HT1080 (cell line): ENCODE measurements at places on chromosomes 6 and 20. TPM values are rescaled to one million over a fixed set of nuclear protein-coding genes. Genes with fewer than 3 reads are reported as not detected.

The BMP7 gene
- 0.03 TPM in 1 of 2 replicates, not detected in the other for total RNA-seq

The PLA2G7 gene
- total RNA-seq = not detected in 2 replicates

The BPIFA1 gene
- total RNA-seq = not detected in 2 replicates

The KHDRBS2 gene
- total RNA-seq = not detected in 2 replicates

The DOP1A gene
- total RNA-seq = 6.8 and 9.4 TPM in 2 replicates

The TBXT gene
- not detected in 2 replicates for total RNA-seq

The SLC26A8 gene
- 0.26 and 0.27 TPM in 2 replicates for total RNA-seq

The SOX12 gene
- total RNA-seq = 8.7 and 13.2 TPM in 2 replicates

The OPN5 gene
- total RNA-seq = not detected in 2 replicates

The CLDN20 gene
- not detected in 2 replicates for total RNA-seq

The SIRPB2 gene
- not detected in 2 replicates for total RNA-seq

The PI16 gene
- 0.08 TPM in 1 of 2 replicates, not detected in the other for total RNA-seq

The POU5F1 gene
- not detected in 2 replicates for total RNA-seq

The CD109 gene
- total RNA-seq = 19.0 and 22.7 TPM in 2 replicates

The BTN1A1 gene
- total RNA-seq = 0.23 TPM in 1 of 2 replicates, not detected in the other

The PRR18 gene
- total RNA-seq = not detected in 2 replicates

The XKR7 gene
- total RNA-seq = not detected in 2 replicates

The HCRTR2 gene
- total RNA-seq = not detected in 2 replicates

The CCR6 gene
- total RNA-seq = 0.06 TPM in 1 of 2 replicates, not detected in the other

The IP6K3 gene
- total RNA-seq = not detected in 2 replicates

The SASH1 gene
- total RNA-seq = 7.5 and 11.6 TPM in 2 replicates

The SLC17A5 gene
- total RNA-seq = 9.1 and 11.2 TPM in 2 replicates

The DCDC2 gene
- total RNA-seq = 0.27 TPM in 1 of 2 replicates, not detected in the other

The LY6G6C gene
- total RNA-seq = not detected in 2 replicates

The ARMH2 gene
- total RNA-seq = not detected in 2 replicates

The TSPYL4 gene
- 8.4 and 10.4 TPM in 2 replicates for total RNA-seq

The HLA-B gene
- total RNA-seq = 11.8 and 15.4 TPM in 2 replicates

The MPC1 gene
- total RNA-seq = 38.4 and 39.6 TPM in 2 replicates

The HCK gene
- not detected in 2 replicates for total RNA-seq

The REM1 gene
- not detected in 2 replicates for total RNA-seq

The ACSS1 gene
- 0.07 and 0.08 TPM in 2 replicates for total RNA-seq

The ZKSCAN8 gene
- total RNA-seq = 6.9 and 9.6 TPM in 2 replicates

The RIMS4 gene
- total RNA-seq = not detected in 2 replicates

The AKIRIN2 gene
- 19.4 and 32.4 TPM in 2 replicates for total RNA-seq

The TOMM34 gene
- total RNA-seq = 156 and 177 TPM in 2 replicates

The DEFB127 gene
- not detected in 2 replicates for total RNA-seq

The GSTA2 gene
- total RNA-seq = not detected in 2 replicates

The NFS1 gene
- 34.1 and 92.1 TPM in 2 replicates for total RNA-seq

The HLA-DMA gene
- 3.4 and 3.9 TPM in 2 replicates for total RNA-seq

The CFAP61 gene
- total RNA-seq = 0.35 TPM in 1 of 2 replicates, not detected in the other

The VSX1 gene
- total RNA-seq = not detected in 2 replicates

The MOXD1 gene
- total RNA-seq = 4.0 and 6.1 TPM in 2 replicates

The BMP6 gene
- 3.2 and 4.0 TPM in 2 replicates for total RNA-seq

The CSNK2B gene
- 272 and 357 TPM in 2 replicates for total RNA-seq

The HLA-DRB5 gene
- not detected in 2 replicates for total RNA-seq
